CD4-positive, alpha-beta memory T cell (primary cell): ENCODE measurements at places on chromosomes 7 and 10.

DNA sequence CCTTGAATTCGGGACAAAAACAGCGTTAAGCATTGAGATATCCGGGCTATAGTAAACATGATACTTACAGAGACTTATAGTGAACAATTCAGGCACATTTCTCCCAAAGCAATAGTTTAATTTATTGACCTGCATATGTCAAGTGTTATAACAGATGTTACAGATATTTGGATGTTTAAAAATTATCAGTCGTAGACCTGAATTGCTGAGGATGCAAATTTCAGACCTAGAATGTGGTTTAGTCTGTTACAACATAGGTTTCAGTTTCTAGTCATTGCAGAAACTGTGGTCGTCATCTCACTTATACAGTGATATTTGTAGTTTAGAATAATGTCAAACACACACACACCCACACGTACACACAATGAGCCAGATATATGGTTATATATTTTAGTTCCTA is 85.2 kb downstream of the VTI1A start:
- DNase-seq: peak; percentile 5

DNA sequence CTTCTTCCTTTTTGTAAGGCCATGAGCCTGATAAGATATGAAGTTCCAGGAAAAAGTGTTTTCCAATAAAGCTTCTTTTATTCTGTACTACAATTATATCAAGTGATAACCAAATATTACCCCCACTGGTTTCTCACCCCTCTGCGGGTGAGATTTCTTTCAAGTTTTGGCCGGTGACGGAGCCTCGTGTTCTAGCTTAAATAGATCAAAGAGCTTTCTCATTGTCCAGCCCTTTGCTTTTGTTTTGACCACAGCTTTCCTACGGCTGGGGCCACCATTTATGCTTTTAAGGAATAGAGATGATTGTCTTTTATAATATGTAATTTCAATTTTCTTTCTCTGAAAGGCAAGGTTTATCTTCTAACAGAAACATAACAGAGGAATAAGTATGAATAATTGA is 196.7 kb upstream of the MTPN start:
- no peak for DNase-seq

GRCh38 chr10:115606086-115606485 is 512.9 kb downstream of the ATRNL1 start:
- no peak for DNase-seq

- no peak for DNase-seq
Observed at GRCh38 chr7:2069472-2069860, 163.3 kb downstream of the MAD1L1 start.

DNA sequence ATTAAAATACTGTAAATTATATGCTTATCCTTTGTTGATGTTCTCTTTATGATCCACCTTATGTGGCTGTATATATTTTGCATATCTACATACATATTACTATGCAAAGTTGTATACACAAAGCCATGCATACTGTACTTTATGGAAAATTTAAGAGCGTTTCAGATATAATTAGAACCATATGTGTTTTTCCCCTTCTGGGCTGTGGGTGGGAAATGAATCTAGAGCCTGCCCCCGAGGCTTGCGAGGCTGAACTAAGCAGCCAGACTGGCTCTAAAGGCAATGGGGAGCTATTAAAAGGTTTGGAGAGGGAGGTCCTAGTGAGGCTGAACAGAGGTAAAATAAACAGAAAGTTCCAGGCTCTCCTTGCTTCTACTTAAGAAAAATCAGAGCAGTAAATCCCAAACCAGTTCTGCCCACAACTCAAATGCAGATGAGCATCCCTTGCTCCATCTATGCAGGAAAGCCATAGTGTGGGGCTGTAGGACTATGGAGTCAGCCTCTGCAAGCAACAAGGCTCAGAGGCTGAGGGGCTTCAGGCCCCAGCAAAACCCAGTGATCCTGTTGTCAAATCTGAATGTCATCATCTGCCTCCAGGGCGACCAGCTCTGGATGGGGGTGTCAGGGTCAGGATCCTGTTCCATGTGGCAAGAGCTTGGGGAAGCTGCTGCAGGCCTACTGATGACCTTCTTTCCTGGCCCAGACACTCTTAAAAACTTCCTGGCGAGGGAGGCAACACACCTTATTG is 14.1 kb upstream of the DDIT4 start:
- no peak for DNase-seq

DNA sequence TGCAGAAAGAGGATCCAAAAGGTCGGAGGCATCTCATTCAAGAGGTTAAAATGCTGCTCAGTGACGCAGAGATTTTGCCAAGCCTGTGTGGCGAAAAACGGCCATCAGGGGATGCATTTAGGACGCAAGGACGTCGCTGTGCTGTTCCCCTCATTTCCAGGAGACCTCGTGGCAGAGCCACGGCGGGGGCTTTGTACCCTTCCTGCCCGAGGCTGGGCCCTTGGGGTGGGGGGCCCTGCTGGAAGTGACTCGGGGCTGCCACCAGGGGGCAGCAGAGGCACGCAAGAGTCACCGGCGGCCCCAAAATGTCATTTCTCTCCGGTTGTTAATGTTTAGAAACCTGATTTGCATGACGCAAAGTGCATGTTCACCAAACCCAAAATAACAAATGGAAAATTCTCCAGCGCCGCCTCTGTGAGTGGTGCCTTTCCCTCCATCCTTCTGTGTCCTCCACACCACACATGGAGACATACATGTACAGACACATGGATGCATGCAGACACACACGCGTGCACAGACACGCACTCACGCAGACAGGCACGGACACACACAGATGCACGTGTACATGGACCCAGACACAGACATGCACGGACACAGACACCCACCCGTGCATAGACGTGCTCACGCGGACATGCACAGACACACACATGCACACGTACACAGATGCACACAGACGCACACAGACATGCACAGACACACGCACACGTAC is 51.0 kb upstream of the NKX6-2 start:
- DNase-seq: peak; percentile 24

GRCh38 chr10:90378524-90379076 is 479.2 kb downstream of the HTR7 start:
- no peak for DNase-seq

GRCh38 chr10:271201-271600 is 135.9 kb downstream of the ZMYND11 start:
- DNase-seq: no peak

GRCh38 chr7:147478796-147479195 is 1111.8 kb upstream of the C7orf33 start:
- no peak for DNase-seq

- DNase-seq: no peak
Observed at GRCh38 chr7:78280276-78280675, 481.7 kb downstream of the PHTF2 start.

GRCh38 chr7:143908120-143908519 is 6.1 kb upstream of the TCAF1 start:
- no peak for DNase-seq

DNA sequence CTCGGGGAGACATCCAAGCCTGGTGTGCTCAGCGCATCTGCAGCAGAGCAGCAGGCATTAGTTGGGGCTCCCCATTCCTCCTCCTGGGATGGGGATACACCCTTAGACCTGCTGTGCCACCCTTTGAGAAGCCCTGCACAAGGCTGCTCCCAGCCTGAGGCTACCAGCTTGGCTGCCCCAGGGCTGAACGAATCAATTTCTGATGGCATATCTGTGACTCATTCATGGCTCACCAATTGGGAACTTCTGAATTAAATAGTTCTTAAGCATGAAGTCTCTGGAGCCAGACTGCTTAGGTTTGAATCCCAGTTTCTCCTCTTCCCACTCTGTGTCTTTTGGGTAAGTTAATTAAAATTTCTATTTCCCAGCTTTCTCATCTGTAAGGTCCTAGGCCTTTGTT is 16.3 kb upstream of the GLI3 start:
- no peak for DNase-seq

- no peak for DNase-seq
Observed at GRCh38 chr10:69086001-69086509, 1.8 kb upstream of the SRGN start.

GRCh38 chr10:14414901-14415300 is 84.2 kb upstream of the FRMD4A start:
- no peak for DNase-seq

GRCh38 chr10:1078668-1079067 is 22.5 kb downstream of the WDR37 start:
- DNase-seq: no peak

- DNase-seq: no peak
Observed at GRCh38 chr7:27099453-27100370, 2.8 kb downstream of the HOXA2 start.

GRCh38 chr10:106894692-106895091 is 269.8 kb downstream of the SORCS1 start:
- no peak for DNase-seq

DNA sequence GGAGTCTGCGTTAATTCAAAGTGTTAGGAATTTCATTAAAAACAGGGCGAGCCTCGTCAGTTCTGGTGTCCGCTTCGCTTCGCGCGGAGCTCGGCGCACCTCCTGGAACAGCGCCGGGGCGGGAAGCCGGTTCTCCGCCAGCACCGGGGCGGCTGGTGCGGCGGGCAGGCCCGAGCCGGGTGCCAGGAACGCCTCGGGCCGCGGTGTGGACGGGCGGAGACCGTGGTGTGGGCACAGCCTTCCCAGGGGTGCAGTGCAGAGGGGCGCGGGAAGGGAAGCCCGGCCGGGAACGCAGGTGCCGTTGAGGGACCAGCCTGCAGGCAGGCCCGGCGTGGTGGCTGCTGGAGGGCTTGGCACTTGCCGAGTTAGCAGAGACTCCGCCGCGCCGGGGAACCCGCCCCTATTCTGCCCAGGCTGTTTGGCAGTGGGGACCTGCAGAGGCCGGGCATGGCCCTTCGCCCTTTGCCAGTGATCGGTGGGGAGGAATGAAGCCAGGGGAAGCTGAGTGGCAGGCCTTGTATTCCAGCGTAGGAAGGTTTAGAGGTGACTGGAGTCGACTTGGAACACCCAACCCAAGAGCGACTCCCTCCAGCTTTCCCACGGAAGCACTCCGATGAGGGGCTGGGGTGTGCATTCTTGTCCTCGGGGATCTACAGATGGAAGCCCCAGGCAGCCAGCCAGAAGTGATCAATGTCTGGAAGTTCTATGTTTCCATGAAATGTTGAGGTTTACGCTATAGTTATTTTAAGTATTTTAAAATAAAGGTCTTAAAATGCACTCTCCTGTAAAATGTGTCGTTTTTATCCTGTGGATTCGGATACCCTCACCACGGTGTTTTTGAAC is 945 bp upstream of the RHEB start:
- no peak for DNase-seq

- no peak for DNase-seq
Observed at GRCh38 chr7:105118612-105119600, 104.9 kb downstream of the KMT2E start.

DNA sequence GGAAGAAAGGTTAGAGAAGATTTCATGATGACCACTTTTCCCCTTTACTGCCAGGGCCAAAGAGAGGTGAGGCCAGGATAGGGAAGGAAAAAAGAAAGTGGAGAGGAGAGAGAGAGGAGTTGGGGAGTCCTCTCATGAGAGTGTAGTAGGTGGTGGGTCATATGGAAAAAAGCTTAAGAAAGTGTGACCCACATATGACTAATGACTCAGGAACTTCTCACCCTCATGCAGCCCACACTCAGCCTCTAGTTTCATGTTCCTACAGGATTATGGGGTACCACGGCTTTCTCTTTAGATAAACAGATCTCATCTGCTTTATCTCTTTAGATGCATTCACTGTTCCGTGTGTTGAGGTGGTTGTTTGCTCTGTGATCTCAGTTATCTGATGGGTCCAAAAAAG is 462.5 kb upstream of the IGFBP3 start:
- DNase-seq: no peak
